ENCODE measurements at places on chromosomes 12 and 14. TPM values are rescaled to one million over a fixed set of nuclear protein-coding genes. Genes with fewer than 3 reads are reported as not detected.

DNA sequence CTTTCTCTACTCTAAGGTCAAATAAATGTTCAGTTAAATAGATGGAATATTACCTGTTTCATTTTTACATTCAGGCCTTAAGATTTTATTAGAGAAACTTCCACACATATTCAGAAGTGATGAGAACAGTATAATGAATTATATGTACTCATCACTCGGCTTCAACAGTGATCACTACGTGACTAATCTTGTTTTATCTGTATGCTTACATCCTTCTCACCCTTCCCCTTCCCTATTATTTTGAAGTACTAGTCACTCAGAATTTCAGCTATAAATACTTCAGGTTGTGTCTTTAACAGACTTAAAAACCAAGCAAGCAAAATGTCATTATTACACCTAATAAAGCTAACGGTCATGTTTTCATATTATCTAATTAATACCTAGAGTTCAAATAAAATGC, 34.9 kb downstream of the ETV6 start:
- no peak for DNase-seq
- no peak overlapping the region for H3K27ac ChIP-seq
- no peaks in the 10 kb centered on the region for H3K27me3 ChIP-seq
- H3K4me1 ChIP-seq = peaks cover 24% of the 10 kb centered on the region
- no peak overlapping the region for H3K4me3 ChIP-seq
- peaks cover 1% of the 10 kb centered on the region for H3K36me3 ChIP-seq

- H3K27ac ChIP-seq = peak overlapping the region; percentile 89
- H3K36me3 ChIP-seq = no peaks in the 10 kb centered on the region
- H3K4me3 ChIP-seq = no peak overlapping the region
- DNase-seq = no peak
- H3K4me1 ChIP-seq = peaks cover 45% of the 10 kb centered on the region
Observed at GRCh38 chr12:53196486-53196885, 10.6 kb downstream of the ITGB7 start.

GRCh38 chr14:96095581-96096476, 56.7 kb downstream of the C14orf132 start:
- no peak for DNase-seq
- H3K27ac ChIP-seq = no peak overlapping the region
- peaks cover 2% of the 10 kb centered on the region for H3K27me3 ChIP-seq
- H3K4me1 ChIP-seq = peaks cover 4% of the 10 kb centered on the region

DNA sequence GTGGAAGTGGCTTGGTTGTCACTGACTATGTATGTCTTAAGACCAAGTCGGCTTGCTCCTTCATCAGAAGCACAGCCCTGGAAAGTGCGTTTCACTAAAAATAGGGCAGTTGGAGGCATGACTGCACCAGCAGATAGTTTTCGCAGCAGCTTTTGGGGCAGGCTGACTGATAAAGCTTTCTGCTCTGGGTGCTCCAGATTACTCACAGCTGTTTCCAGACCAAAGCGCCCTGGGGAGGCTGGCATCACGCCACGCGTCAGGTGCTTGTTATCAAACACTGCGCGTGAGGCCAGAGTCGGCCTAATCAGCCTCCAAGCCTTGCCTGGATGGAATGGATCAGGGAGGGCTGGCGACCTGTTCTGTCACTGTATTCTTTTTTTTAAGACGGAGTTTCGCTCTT, 13.3 kb upstream of the LRRC10 start:
- H3K36me3 ChIP-seq = no peaks in the 10 kb centered on the region
- H3K27ac ChIP-seq = no peak overlapping the region
- H3K27me3 ChIP-seq = no peaks in the 10 kb centered on the region
- DNase-seq = no peak
- H3K4me1 ChIP-seq = peaks cover 1% of the 10 kb centered on the region

GRCh38 chr14:97218274-97218673, 421.1 kb downstream of the VRK1 start:
- H3K27me3 ChIP-seq = no peaks in the 10 kb centered on the region
- H3K36me3 ChIP-seq = no peaks in the 10 kb centered on the region
- peaks cover 25% of the 10 kb centered on the region for H3K4me1 ChIP-seq
- peak overlapping the region; percentile 79 for H3K4me3 ChIP-seq

GRCh38 chr14:67928375-67928774, 108.8 kb downstream of the RAD51B start:
- no peak overlapping the region for H3K27ac ChIP-seq
- no peaks in the 10 kb centered on the region for H3K27me3 ChIP-seq
- H3K4me1 ChIP-seq = peaks cover 2% of the 10 kb centered on the region

- no peak overlapping the region for H3K27ac ChIP-seq
- no peaks in the 10 kb centered on the region for H3K4me1 ChIP-seq
- H3K36me3 ChIP-seq = peaks cover 6% of the 10 kb centered on the region
Observed at GRCh38 chr14:72666610-72667009, 227.3 kb downstream of the DPF3 start.

DNA sequence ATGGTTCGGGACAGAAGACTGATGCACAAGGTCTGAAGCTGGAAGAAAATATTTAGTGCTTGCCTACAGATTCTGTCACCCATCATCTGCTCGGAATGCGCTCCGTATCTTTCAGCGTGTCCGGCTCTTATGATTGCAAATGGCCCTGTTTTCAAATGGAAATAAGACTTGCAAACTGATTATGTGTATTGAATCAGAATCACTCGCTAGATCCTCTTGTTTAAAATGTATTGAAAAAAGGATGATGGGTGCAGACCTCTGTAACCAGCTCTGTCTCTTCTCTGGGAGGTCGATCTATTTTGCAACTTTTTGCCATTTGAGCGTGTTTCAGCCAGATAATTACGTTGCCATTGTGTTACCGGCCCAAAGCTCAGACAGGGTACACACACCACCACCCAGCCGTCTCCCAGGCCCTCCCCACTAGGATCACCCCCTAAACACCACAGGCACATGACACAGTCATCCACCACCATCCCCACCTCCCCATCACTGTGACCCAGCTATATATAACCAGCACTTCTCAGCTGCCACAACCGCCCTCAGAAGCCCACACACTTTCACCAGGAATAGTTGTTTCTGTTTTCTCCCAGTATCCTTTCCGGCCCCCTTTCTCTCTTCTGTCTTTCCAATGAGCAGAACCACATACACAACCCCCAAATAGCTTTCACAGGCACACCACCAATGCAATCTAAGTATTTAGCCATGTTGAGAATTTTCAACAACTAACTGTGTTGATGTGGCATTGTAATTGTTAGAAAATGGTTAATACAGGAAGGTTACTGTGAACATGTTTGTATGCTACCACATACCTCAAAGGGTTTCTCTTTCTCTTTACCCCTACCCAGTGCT, 10.7 kb downstream of the NKX2-1 start:
- no peak overlapping the region for H3K27ac ChIP-seq
- DNase-seq = no peak
- H3K4me1 ChIP-seq = peaks cover 23% of the 10 kb centered on the region
- peaks cover 28% of the 10 kb centered on the region for H3K36me3 ChIP-seq
- peaks cover 95% of the 10 kb centered on the region for H3K27me3 ChIP-seq

DNA sequence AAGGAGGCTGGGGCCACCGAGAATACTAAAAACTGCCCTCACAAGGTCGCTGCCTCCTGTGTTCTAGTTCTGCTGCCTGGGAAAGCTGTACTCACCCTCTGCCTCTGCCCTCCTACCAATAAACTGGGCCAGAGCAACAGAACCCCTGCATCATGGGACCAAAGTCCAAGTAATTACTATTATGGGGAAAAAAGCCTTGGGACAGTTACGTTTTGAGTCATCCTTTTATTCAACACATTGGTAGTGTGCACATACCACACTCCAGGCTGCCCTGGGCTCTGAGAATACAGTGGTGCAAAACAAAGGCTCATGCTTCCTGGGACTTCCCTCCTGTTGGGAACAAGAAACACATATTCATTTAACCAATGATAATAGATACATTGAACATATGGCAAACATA, 49.0 kb downstream of the CACNA1C start:
- no peak overlapping the region for H3K4me3 ChIP-seq
- H3K4me1 ChIP-seq = no peaks in the 10 kb centered on the region
- H3K27ac ChIP-seq = no peak overlapping the region
- no peak for DNase-seq

The GDF3 gene
- not detected for total RNA-seq

The RAD51AP1 gene
- 1.3 TPM for total RNA-seq

The EFS gene
- total RNA-seq = not detected

The TROAP gene
- total RNA-seq = 1.7 TPM

The CMA1 gene
- total RNA-seq = not detected
